Skeletal muscle cell (primary cell): ENCODE measurements at places on chromosomes 2 and 18.
A peak's percentile ranks its signal among the peaks of the same experiment; 100 is the strongest.

GRCh38 chr2:9770308-9771100 lies 72.8 kb upstream of the TAF1B start:
- DNase-seq, result peak; percentile 52

DNA sequence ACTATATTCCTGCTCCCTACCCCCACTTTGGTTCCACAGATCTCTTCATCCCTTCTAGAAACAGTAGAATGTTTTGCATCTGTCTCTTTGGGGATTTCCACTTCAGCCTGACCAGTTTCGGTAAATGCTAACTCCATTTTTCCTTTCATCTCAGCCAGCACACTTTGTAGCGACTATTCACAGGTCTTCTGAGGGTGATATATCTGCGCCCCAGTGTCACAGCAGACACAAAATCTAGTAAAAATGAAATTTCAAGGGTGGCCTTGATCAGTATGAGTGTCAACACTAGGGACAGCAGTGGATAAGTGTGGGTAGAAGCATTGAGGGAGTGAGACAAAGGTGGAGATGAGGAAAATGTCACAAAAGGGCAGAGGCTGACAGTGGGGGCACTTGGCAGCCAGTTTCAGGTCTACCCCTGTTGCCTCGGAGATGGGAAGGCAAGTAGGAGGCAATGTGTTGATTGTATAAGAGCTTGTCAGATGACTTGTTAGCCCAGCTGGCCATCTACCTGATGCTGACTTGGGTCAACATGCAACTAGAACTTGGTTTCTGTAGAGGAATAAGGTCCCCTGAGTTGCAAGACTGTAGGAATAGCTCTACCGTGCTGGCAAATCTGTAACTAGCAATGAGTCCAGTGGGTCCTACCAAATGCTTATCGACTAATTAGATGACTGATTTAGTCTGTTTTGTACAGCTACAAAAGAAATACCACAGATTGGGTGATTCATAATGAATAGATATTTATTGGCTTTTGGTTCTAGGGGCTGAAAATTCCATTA lies 60.7 kb downstream of the CXCR4 start:
- no peak for DNase-seq

GRCh38 chr2:162732946-162733698 lies 105.4 kb downstream of the KCNH7 start:
- no peak for DNase-seq

DNA sequence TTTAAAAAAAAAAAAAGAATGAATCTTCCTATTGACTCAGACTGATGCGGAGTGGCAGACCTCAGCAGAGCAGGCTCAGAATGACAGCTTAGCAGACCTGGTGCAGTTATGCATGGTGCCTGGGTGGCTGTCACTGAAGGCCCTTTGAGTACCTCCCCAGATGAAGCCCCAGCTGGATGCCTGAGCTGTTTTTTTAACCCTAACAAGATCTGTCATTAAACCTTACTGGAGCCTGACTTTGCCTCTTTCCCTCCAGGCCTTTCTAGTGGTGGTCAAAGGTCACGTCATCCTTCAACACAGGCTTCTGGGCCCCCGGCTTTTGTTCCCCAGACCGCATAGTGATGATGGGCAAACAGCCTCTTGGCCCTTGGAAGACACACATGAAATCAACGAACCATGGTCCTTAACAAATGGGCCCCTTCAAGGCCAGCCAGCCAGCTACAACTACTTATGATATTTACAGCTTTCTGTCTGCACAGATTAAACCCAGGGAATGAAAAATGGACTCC lies 138.3 kb upstream of the CYP1B1 start:
- no peak for DNase-seq

DNA sequence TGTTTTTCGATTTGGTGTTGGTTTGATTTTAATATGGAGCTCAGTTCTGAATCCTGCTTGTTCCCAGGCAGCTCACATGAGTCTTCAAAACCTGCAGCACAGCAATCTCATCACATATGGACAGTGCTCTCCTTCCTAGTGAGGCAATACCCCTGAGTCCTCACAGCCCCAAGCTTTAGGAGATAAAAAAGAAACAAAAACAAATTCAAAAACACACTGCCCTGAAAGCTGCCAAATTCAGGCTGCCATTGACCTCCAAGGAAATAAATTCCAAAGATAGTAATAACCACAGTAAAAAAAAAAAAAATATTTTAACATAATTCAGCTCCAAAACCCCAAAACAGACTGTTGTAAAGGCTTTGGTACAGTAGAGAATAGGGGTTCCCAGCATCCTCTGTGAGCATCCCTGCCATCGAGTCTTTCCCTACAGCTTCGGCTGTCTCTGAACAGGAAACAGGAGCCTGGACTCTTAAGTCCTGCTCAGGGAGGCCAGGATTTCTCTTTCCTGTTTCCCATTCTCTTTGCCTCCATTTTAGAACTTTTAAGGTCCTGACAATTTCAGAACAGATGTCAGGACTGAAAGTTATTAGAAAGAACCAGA lies 14.7 kb upstream of the SP3 start:
- DNase-seq, result peak; percentile 49

DNA sequence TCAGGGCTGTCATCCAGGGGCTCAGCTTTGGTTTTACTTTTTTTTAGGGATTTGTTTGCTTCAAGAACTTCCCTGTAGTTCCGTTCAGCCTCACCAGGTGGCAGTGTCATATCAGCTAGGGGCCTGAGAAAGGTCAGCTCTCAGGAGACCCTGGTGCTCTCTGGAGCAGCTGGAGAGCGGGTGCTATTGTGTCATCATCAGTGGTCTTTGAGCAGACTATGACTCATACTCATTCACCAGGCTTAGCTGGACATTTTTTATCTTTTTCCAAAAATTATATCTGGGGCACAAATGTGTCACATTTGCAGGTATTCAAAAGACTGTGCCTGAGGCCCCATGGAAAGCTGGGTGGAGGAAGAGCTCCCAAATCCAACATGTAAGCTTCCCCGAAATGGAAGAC lies 24.4 kb downstream of the ZNF892 start:
- DNase-seq, result no peak

- DNase-seq, result no peak
These were observed 116.1 kb downstream of the CYP26B1 start for GRCh38 chr2:72031346-72032110.

DNA sequence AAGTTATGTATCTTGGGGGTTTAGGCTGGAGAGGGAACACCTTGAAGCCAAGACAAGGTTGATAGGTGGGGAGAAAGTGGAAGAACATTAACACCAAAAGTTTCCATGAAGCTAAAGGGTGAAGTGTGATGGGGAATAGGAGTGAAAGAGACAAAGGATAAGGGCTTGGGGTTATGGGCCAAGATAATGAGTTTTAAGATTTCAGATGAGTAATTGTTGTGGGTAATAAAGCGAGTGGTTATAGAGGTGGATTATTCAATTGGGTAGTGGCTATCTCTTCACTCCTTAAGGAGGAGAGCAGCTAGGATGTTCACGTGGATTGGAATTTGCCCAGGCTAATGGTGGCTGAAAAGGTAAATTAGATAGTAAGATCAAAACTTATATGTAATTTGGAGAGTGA lies 29.8 kb downstream of the EML4 start:
- DNase-seq, result no peak

DNA sequence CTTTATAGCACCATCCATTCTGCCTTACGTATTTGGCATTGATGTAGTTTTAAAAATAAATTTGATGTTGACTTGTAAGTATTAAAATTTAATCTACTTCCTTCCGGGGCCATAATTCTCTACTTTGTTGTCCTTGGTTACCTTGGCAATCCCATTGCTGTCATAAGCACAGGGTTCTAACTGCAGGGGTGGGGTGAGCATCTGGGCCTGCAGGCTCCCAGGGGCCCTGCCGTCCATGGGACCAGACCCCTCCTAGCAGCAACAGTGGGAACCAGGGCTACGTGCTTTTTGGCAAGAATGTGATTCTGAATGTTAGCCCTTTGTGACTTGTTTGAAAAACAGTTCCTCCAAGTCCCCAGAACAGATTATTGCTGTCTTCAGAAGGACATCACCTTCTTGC lies 4.9 kb downstream of the ASAP2 start:
- DNase-seq, result no peak

GRCh38 chr2:28471214-28471613 lies 24.6 kb upstream of the PLB1 start:
- DNase-seq, result no peak

DNA sequence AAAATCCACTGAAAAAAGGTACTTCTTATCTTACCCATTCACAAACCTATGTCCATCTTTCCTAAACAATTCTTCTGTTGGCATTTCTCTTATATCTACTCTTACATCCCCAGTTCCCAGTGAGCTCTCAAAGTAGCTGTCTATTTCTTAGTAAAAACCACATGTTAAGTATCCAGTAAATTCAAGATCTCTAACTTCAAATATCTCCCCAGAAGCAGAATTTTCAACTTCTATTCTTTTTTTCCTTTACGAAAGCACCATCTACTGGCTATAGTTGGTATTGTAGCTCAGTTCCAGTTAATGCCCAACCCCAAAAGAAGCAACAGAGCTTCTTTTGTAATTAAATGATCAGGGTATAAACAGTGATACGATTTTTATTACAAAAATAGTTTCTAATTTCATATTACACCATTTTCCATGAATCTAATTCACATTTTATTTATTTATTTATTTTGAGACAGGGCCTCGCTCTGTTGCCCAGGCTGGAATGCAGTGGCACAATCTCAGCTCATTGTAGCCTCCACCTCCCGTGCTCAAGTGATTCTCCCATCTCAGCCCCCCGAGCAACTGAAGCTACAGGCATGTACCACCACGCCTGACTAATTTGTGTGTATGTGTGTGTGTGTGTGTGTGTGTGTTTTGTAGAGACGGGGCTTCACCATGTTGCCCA lies 28.5 kb downstream of the HRH4 start:
- DNase-seq, result no peak

GRCh38 chr18:79586436-79587225 lies 93.0 kb upstream of the CTDP1 start:
- DNase-seq, result no peak
